Adipocyte (in vitro differentiated cells): ENCODE measurements at places on chromosomes 2 and 18.
A peak's percentile ranks its signal among the peaks of the same experiment; 100 is the strongest.

DNA sequence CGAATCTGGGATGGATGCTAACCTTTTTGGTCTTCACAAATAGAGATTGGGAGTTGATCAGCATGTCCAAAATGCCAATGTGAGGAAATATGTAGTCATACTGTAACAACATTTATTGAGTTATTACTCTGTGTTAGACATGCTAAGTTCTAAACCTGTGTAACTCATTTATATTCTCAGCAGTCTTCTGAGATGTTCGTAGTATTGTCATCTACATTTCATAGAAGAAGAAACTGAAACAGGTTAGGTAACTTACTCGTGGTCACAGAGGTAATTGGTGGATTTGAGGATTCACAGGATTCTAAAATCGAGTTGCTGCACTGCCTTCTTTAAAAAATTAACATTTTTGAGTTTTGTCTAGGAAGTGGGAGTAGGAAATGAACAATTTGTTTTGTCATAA lies 162.1 kb downstream of the UBE2E3 start:
- DNase-seq = no peak

DNA sequence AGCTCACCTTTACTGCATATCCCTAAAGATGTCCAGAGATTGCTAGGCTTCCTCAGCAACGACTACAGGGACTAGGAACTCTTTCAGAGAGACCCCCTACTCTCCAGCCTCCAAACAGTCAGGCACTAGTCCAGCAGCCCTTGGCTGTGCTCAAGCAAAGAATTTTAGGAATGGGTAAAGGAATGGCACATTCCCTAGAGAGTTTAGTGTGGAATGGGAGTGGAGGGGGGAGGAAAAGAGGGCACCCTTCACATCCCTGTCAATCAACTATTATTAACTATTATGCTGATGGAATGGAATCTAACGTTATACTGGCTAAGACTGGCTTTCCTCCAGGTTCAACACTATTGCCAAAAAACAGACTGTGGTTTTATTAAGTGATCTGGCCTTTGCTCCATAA lies 64.8 kb downstream of the IKZF2 start:
- DNase-seq = peak; percentile 33

DNA sequence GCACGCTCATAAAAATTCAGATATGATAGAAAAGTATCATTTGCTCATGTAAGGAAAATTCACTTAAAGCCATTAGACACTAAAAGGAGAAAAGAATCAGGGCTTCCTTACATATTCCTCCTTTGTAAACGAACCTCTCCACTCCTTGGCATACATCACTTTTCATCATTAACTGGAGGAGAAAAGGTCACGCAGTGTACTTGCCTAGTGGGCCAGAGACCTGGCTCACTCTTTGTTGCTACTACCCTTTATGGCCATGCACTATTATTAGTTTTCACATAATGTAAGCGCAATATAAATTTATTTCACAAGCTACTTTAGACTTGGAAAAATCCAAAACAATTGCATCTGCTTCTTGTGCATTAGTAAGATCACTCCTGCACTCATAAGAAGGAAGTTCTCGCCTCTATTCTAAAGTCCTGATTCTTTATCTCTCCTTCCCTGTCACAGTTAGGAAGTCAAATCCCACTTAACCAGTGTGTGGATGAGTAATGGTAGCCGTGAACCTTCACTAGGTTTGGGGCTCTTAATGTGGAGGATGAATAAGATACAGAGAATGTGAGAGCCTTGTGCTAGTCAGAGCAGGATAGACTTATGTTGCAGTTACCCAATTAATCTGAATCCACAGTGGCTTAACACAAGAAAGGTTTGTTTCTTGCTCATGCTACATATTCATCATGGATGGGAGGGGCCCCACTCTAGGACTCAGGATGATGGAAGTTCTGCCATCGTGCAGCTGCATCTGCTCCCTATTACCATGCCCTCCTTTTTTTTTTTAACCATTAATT lies 115.0 kb upstream of the GLS start:
- DNase-seq = peak; percentile 34

GRCh38 chr2:11796190-11797171 lies 50.0 kb downstream of the LPIN1 start:
- peak; percentile 93 for DNase-seq

GRCh38 chr2:151861174-151861573 lies 33.0 kb upstream of the ARL5A start:
- DNase-seq = peak; percentile 60

DNA sequence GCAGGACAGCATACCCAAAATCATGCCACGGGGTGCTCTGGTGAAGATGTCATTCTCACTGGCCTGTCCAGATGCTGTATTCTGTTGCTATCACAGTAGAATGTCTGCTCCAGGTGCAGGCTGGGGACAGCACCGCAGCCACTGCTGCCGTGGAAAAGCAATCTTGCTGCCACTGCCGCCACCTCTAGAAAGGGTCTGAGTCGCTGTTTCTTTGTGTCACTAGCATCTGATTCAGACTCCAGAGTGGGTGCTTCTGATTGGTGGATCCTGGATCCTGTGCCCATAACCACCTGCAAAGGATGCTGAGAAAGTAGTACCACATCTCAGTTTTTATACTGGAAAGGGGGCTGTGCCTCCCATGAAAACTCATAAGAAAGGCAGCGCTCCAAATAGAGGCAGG lies 45.3 kb upstream of the CTLA4 start:
- no peak for DNase-seq

DNA sequence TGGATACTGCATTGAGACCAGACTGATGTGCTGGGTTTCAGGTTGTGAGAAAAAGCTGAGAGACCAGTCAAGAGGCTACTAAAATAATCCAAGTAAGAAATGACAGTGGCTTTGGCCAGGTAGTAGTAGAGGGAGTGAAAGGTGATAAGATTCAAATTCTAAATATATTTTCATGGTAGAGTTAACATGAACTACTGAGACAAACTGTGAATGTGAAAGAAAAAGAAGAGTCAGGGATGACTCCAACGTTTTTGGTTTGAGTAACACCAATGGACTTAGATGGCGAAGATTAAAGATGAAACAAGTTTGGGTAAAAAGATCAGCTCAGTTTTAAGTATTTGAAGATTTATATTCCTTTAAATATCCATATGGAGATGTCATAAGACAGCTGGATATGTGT lies 209.4 kb downstream of the ZEB2 start:
- DNase-seq = no peak

DNA sequence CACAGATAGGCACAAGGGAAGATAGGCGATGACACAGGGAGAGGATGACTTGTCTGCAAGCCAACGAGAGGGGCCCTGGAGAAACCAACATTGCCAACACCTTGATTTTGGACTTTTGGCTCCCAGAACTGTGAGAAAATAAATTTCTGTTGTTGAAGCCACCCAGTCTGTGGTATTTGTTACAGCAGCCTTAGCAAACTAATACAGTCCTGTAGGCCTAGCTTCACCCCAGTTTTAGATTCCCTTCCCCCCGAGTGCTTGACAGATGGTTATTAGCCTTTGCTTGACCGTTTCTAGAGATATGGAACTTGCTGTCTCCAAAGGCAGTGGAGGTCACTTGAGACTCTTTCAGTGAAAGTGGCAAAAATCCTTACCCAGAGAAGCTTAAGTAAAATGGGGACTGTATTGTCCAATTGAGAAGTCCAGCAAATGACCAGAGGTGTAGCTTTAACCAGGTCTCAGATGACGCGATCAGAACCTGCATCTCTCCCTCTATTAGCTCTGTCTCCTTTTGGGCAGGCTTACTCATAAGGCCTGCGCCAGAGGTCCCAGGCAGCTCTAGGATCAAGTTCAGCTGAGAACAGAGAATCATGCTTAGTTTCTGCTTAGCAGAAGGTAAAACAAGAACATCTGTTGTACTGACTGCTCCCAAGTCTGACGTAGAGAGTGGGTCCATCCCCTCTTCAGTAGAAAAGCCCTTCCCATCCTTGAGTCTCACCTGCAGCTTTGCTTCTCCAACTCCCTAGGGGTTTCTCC lies 50.4 kb downstream of the MFSD6 start:
- DNase-seq = no peak

DNA sequence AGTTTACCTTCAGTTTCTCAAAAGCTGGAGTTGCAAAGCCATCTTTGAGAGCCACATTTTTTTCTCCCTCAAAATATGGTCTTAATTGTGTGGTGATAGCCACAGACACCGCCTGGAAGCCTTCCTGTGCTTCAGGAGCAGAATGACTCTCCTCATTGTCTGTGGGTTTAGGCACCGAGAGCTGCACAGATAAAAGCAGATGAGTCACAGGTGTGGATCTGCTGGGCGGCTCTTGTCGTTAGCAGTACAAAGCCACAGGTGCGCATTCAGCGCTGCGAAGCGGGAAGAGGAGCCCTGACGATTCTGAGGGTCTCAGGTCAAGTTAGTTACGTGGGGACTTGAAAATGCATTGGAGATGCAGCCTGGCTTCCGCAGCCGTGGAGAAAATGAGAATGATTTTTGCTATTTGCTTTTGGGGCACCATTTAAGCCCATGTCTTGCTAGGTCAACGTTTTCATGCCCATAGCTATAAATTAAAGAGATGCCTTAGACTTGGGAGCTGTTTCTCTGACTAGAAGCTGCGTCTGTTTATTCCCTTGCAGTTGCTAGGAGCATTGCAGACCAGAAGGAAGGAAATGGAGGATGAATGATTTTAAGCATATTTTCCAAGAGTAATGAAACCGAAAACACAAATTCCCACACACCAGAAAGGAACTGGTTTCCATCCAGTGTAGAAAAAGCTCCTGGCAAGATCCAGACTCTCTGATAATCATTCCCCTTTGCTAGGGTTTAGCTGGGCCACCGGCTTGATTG lies 51.5 kb downstream of the KLHL29 start:
- DNase-seq = no peak

- DNase-seq = no peak
Observed at GRCh38 chr2:203936535-203936934, at the start of gene ICOS. Gene ICOS (plus strand): TSS chr2:203936763. CDS start chr2:203936815, 52 bp downstream.

DNA sequence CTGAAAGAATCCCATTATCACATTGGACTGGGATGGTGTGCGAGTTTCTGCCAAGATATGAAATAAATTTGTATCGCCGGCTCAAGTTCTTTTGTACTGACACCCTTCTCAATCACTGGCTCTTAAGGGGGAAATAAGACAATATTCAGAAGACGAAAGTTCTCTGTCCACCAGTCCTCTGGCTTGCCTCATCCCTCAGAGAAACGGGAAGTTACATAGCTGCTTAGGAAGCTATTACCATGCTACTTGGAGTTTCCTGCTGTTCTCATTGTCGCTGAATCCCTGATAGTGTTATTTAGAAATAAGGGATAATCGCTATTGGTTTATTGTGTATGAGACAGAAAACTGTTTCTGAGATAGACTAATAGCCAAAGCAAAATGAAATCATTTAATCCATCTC lies 205.0 kb upstream of the ZNF521 start:
- no peak for DNase-seq

DNA sequence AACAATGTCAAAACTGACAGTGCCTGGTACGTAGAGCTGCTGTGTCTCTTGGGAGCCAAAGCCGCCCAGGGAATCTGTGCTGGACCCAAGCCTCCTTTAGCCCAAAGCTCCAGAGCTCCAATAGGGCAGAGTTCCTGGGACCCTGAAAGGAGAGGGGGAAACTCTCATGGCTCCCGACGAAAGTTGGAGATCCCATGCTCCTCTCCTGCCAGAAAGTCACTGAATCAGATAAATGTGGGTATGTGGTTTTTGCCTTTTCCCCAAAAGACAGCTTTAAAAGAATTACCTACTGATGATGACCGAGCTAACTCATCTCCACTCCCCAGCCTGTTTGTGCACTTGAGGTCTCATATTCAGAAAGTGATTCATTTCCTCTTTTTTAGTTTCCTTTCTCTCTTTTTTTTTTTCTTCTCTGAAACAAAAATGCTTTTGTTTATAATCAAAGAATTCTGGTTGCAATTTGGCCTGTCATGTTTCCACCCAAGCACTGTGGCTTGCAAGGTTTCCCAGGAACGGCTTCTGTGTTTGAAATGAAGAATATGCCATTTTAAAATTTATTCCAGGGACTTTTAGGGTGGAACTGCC lies 14.1 kb upstream of the PMAIP1 start:
- peak; percentile 78 for DNase-seq

GRCh38 chr18:35635170-35635569 lies 53.6 kb downstream of the GALNT1 start:
- DNase-seq = no peak
